Right lung (tissue), 10 donors: ENCODE measurements at places on chromosomes 11 and 22.

DNA sequence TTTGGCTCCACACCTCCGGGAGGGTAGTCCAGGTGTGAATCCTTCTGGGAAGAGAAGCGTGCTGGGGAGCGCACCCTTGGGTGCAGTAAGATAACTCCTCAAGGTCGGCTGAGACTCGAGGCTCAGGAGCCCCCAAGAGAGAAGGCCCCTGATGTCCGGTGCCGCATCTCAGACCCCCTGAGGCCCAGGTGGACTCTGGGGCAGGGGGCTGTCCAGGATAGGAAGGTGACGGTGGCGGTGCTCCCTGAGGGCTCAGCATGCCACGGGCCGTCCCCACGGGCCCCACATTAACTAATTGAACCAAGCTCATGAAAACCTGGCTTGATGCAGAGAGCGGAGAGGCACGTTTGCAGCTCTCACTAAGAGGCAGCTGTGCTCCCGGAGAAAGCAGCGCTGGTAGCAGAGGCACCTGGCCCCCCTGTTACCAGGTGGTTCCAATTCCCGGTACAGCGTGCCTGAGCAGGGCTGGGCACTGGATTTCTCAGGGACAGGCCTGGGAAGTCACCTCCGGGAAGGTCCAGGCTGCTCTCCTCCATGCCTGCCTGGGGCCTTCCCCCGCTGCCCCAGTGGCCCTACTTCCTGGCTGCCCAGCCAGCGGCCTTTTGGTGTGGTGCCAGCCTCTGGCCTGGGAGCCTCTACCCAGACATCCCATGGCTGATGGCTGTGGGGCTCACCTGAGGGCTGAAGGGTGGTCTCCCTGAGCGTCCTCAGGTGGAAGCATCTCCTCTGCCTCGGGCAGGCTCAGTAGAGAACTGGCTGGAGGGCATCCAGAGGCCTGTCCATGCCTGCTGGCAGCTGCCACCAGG lies 1.1 kb downstream of the KCNQ1 start:
- DNase-seq, result no peak

GRCh38 chr22:50630376-50630775 lies 2.4 kb upstream of the ARSA start:
- no peak for DNase-seq

DNA sequence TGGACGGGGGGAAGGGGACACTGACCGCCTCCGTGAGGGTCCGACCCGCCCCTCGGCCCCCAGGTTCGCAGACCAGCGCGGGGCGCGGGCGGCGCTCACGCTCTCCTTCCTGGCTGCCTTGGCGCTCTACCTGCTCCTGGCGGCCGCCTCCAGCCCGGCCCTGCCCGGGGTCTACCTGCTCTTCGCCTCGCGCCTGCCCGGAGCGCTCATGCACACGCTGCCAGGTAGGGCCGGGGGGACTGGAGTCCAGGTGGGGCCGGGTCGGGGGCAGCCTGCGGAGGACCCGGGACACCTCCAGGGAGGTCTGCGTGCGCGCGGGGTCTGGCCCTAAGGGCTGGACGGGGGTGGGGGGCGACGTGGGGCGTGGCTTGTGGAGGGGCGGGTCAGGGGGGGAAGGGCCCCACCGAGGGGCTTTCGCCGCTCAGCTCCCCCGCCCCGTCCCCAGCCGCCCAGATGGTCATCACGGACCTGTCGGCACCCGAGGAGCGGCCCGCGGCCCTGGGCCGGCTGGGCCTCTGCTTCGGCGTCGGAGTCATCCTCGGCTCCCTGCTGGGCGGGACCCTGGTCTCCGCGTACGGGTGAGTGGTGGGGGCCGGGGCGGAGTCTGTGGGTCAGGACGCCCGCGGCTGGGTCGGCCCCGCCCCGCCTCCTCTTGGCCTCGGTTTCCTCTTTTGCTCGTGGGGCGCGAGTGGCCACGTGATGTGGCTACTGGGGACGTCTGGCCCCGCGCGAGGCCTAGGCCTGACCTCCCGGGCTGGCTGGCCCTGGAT lies 19.9 kb downstream of the PHLDA2 start:
- DNase-seq, result no peak

- DNase-seq, result no peak
Measured at GRCh38 chr22:19756288-19757128, 4.1 kb upstream of the TBX1 start.

DNA sequence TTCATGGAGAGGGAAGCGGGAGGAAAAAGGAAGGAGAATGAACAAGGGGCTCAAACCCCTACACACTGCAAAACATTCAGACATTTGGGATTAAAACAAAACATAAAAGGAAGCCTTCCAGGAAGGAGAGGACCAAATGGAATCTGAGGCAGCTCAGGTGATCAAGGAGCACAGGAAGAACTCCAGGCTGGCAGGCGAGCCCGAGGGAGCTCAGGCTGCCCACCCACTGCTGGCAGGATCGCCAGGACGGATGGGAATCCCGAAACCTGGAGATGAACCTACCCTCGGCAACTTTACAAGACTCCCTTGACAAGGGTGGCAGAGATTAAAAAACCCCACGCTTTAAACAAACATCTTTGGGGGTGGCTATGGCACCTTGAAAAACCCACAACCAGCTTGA lies 5.0 kb upstream of the PYGM start:
- no peak for DNase-seq

- no peak for DNase-seq
Measured at GRCh38 chr22:49367041-49367697, 460.5 kb downstream of the BRD1 start.

DNA sequence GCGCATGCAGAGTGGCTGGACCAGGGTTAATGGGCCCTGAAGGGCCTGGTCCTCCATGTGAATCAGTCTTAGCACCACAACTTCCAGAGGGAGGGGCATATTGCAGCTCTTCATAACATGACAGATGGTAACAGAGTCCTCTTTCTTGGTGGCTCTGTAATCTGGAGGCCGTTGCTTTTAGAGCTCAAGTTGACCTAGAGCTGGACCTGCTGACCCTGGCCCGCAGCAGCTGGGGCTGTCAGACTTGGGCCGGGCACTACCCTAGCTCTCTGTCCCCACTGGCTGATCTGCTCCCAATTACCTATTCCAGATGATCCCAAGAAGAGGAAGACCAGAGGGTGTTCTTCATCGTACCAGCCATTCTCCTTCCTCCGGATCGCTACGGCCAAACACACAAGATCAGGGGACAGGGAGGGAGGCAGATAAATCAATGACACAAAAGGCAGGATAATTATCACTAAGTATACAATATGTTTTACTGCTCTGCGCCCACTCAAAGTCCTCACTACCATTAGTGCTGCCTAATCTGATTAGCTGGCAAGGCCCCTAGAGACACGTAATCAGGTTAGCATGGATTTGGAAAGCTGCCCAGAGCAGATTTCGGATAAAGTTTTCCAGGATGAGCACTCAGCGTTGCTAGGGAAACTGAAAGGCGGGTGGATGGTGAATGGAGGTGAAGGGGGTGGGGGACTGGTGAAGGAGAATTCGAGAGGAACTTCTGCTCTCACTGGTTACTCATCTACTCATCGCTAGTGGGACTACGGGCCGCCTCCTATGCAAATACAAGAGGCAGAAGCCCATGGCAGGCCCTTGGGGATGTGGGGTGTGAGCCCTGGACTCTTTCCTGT lies 64.5 kb upstream of the PHOX2A start:
- DNase-seq, result peak; percentile 49
